T-cell (primary cell): ENCODE measurements at places on chromosomes 5 and 9. TPM values are rescaled to one million over a fixed set of nuclear protein-coding genes. Genes with fewer than 3 reads are reported as not detected.

Gene APBA1
- 0.63 TPM for total RNA-seq

Gene CANX
- 217 TPM for total RNA-seq

Gene C9
- not detected for total RNA-seq

Gene UBAP1
- 34.8 TPM for total RNA-seq

Gene C9orf43
- 1.1 TPM for total RNA-seq

Gene PCDHGA9
- total RNA-seq: 0.15 TPM

Gene GBGT1
- 2.1 TPM for total RNA-seq

Gene FBP2
- not detected for total RNA-seq

Gene DRD1
- not detected for total RNA-seq

Gene DDX41
- 118 TPM for total RNA-seq

Gene PRDM12
- total RNA-seq: not detected

Gene SLC34A3
- total RNA-seq: not detected

Gene SPINK13
- not detected for total RNA-seq

Gene FLT4
- 5.4 TPM for total RNA-seq

Gene PCDHGA8
- total RNA-seq: 0.09 TPM

Gene HTR4
- total RNA-seq: not detected

Gene GFI1B
- total RNA-seq: 0.33 TPM

Gene EQTN
- total RNA-seq: not detected

Gene ETF1
- 42.8 TPM for total RNA-seq
